Fibroblast of villous mesenchyme (primary cell): ENCODE measurements at places on chromosomes 3 and 15. TPM values are rescaled to one million over a fixed set of nuclear protein-coding genes. Genes with fewer than 3 reads are reported as not detected.

DNA sequence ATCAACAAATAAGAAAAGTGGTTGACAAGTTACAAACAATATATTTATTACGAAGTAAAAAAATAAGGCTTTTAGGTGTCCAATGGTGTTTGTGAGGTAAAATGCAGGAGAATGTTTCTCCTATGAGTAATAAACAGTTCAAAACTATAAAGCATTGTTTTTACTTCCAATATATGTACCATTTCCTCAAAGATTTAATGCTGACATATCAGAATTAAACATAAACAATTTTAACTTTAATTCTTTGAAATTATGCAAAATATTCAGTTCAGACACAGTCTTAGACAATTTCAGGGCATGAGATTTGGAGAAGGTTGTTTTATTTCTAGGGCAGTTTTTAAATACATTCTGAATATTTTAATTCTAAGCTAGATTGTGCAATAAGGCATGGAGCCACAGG lies 602.5 kb upstream of the DPPA4 start:
- no peak for DNase-seq

GRCh38 chr3:143831208-143831607 lies 17.1 kb downstream of the SLC9A9 start:
- DNase-seq = peak; percentile 33

DNA sequence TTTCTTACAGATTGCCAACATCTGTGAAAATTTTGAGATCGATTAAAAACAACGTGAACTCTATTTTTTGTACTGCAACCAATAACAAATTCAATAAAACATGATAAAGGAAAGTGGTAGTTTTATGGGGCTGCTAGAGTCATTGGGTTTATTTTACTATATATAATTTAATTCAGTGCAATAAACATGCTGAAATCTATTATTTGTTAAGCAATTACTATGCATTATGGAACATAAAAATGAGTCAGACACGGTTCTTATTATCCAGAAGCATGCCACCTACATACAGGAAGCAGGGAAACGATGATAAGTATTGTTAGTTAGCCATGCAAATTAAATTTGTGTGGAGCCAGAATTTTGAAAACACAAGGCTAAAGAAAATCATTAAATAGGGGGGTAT lies 27.2 kb downstream of the NPHP3 start:
- DNase-seq = no peak

DNA sequence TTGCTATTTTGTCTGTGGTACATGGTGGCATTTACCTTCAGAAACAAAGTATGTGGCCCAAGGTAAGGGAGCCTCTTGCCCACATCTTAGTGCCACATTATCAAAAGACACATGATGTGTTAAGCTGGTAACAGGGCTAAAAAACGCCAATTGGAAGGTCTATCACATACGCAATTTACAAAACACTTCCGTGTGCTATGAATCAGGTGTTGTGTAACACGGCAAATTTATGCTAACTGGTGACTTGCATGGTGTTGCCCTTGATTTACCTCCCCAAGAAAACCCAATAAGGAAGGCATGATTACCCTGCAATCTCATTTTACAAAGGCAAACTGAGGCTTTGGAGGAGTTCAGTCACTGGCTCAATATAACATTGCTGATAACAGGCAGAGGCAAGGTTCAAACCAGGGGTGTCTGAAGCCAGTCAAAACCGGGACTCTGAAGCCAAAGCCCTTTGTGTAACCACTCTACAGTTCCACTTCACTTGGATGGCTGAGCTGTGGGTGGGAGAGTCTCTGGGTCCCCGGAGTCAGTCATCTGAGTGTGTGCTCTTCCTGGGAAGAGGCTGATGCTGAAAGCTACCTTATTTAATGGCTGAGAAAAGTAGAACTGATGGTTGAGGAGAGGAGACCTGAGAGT lies 103.9 kb upstream of the BCL6 start:
- DNase-seq = no peak

DNA sequence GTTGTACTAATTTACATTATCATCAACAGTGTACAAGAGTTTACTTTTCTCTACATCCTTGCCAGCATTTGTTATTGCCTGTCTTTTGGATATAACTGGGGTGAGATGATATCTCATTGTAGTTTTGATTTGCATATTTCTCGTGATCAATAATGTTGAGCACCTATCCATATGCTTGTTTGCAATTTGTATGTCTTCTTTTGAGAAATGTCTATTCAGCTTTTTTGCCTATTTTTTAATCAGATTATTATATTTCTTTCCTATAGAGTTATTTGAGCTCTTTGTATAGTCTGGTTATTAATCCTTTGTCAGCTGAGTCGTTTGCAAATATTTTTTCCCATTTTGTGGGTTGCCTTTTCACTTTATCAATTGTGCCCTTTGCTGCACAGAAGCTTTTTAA lies 540.8 kb upstream of the SGO1 start:
- no peak for DNase-seq

DNA sequence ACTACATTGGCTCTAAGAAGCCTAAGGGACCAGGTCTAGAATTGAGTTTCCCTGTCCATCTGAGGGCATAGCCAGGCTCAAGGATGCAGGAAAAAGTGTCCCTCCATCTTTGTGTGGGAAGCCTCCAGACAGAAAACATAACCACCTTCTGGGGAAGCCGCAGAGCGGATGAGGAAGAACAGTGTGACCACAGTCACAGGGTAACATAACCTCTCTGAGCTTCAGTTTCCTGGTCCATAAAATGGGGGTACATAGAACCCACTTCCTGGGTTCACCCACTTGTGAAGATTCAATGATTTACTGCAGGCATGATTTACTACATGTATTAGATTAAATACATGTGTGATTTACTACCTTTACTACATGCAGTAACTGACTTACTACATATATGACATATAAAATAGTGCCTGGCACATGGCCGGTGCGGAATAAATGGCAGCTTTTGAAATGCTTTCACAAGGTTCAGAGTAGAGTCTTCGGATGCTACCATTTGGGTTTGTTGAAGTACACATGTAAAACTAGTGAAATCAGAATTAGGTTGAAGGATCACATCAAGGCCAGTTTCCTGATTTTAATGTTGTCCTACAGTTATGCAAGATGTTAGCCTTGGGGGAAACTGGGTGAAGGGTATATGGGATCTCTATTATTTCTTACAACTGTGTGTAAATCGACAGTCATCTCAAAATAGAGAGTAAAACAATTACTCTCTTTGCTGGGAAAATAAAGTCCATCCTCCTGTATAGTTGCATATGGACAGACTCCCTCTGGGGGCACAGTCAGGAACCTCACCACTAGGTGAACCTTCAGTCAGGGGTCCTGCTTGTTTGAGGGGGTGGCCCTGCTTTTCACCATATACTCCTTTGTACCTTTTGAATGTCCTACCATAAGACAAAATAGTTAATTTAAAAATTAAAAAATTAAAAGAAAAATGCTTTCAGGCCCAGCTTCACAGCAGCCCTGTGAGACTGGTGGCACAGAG lies 86.0 kb downstream of the SEMA5B start:
- DNase-seq = no peak

DNA sequence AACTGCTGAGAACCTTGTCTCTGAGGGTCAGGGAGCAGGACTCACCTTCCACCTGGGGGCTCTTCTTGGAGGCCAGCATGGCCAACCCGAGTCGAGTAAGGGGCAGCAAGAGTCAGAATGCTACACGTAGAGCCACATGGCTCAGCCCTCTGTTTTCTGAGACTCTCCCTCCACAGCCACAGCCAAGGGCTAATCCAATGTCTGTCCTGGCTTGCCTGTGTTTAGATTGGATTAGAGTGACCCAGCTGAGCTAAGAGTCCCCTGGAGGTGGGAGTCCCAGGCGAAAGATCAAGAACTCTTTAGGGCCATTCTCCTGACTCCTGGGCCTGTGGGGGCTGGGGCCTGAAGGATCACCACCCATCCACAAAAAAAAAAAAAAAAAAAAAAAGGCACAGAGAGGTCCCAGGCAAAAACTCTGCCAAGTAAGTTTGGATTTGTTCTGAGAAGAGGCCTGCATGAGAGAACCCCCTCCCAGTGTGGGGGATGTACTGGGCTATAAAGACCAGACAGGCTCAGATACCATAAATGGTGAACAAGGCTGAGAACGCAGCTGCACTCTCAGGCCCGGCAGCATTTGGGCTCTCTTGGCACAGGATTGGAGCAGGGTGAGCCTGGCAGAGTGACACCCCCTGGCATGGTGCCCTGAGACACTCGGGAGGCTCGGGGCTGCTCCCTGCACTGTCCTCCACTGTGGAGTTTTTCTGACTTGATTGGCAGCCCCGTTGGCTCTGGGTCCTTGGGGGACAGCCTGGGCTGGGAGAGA lies 88.0 kb upstream of the OSBPL11 start:
- no peak for DNase-seq

DNA sequence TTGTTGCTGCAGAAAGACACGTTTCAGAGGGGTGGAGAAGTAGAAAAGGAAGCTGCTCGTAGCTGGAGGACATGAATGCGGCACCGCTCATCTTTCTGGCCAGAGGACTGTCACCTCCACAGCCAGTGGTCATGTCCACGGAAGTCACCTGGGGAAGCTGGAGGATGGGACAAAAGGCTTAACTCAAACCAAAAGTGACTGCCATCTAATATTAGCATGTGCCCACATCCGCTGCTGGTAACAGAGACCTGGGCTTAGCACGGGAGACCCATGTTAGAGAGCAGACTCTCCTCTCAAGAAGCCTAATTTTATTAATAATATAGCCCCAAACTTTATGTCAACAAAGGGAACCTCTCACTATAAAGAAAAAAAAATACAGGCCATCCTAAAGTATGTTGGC lies 5.9 kb downstream of the MEX3B start:
- DNase-seq = no peak

DNA sequence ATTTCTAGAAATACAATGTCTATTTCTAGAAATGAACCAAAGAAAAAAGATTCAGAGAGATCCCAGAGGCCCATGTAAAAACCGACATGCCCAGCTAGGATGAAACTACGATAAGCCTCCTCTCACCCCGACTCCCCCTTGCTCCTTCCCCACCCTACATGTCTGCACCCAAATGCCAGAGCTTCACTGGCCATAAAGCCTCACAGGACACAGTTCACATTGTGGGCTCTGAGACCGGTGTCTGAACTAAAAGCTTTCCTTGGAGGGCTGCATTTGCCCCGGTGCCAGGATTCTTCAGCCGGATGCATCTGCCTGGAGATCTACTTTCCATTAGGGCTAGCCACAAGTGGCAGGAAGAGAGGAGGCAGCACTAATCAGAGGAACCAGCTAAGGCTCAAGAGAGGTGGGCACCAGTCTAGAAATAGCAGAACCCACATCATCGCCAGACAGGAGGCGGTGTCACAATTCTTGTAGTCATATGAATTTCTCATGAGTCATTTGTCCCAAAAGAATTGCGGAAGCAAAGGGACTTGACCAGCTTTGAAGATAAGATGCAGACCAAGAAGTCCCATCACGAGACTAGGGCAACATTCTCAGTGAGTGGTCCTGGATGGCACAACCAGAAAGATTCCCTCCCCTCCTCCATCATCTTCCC lies 353.6 kb downstream of the NTRK3 start:
- no peak for DNase-seq

DNA sequence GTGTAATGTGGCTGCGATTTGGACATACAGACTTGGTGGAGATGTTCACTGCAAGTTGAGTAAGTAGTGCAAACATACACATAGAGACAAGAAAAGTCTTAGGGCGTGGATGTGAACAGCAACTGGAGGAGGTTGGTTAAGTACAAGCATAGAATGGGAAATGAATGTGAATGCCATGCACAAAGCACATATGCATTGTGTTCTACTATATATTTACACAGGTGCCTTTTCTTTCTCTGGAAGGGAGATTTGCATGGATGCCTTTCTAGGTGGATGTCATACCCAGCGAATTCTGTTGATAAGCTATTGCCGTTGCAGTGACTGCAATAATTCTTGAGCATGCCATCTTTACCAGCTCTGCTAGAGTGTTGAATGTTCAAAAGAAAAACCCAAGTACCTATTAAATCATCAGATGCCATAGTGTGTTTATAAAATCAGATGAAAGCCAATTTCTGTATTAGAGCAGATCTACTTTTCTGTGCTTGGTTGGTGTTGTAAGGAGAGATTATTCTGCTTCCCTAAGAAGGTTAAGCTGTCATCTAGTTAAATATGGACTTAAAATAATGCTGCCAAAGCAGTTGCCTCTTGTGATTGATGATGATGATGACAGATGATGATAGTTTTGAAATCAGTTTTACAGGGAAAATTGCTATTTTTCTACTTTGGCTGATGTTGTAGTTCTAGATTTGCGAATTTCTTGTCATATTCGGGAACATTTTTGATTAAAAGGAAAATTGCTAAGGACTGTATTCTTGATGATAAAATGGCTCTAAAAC lies 148.4 kb downstream of the CNTN4 start:
- no peak for DNase-seq

GRCh38 chr3:46350262-46350565 lies 3.7 kb upstream of the CCR2 start:
- no peak for DNase-seq

- no peak for DNase-seq
These were observed 3.1 kb downstream of the SERF2 start for GRCh38 chr15:43795197-43795596.

GRCh38 chr3:82939491-82940097 lies 1178.1 kb upstream of the GBE1 start:
- no peak for DNase-seq

DNA sequence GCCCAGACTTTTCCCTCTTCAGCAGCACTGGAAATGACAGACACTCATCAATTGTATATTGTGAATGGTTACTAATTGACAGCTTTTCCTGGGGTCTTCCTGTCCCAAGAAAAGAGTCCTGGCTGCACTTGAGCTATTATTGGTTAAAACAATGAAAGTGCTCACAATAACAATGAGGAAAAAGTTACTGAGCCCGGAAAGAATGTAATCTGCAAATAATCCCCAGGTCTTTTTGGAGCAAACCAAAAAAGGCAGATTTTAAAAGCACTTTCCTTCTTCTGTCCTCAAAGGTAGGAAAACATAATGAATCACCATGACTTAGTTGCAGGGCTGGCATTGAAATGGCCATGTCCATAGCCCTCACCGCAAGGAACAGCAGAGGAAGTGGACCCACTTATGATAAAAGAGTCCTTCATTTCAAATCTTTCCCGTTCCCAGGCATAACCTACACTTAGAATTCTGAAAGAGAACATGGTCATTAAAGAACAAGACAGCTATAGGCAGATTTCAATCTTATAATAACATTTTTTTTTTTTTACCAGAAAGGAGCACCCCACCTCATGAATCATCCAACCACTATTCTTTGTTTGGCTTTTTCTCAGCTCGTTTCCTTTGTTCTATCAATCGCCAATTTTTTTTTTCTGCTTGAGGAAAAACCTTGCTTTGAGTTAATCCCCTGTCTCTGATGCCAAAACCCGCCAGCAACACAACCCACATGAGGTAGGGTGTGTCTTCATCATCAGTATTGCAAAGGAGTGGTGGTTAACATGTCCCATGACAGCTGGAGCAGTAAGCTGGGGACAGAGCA lies 35.5 kb upstream of the ATP1B3 start:
- DNase-seq = no peak

KIF9 gene
- 1.6 and 2.2 TPM in 2 replicates for total RNA-seq

RAB6B gene
- 0.32 and 0.86 TPM in 2 replicates for total RNA-seq

CCR3 gene
- total RNA-seq = not detected in 2 replicates

PLCL2 gene
- total RNA-seq = 3.9 and 5.6 TPM in 2 replicates

FEZF2 gene
- not detected in 2 replicates for total RNA-seq

STX19 gene
- total RNA-seq = not detected in 2 replicates

STARD9 gene
- total RNA-seq = 9.1 and 11.0 TPM in 2 replicates

PEX5L gene
- total RNA-seq = under 0.01 TPM in 2 replicates
